ENCODE measurements at places on chromosomes 11 and 22.

DNA sequence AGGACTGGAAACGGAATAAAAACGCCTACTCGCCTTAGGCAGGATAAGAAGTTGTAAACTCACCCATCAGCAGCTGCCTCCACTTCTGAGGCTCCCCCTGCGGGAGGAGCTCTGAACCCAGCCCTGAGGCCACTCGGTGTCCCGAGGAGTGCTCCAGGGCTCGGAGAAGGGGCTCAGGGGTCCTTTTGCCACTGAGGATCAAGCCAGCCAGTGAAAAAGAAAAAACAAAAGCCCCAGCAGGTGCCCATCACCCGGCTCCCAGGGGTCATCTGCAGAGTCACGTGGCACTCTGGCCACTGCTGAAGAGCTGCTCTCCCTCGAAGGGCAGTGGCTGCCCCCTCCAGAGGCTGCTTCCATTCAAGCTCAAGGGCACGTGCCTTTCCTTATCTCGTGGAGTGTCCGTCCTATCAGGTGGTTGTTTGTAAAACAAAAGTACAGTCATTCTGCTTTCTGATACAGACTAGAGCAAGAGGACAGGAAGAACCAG lies 29.0 kb downstream of the NUP50 start:
- H3K27ac ChIP-seq = no peak overlapping the region
- H3K27me3 ChIP-seq = no peaks in the 10 kb centered on the region
- DNase-seq = no peak
- H3K4me3 ChIP-seq = no peak overlapping the region

GRCh38 chr11:44494785-44495184 lies 70.7 kb upstream of the CD82 start:
- no peak overlapping the region for H3K4me3 ChIP-seq
- no peak for DNase-seq
- H3K36me3 ChIP-seq = no peaks in the 10 kb centered on the region
- H3K27me3 ChIP-seq = no peaks in the 10 kb centered on the region
- no peak overlapping the region for H3K27ac ChIP-seq
- no peaks in the 10 kb centered on the region for H3K4me1 ChIP-seq

DNA sequence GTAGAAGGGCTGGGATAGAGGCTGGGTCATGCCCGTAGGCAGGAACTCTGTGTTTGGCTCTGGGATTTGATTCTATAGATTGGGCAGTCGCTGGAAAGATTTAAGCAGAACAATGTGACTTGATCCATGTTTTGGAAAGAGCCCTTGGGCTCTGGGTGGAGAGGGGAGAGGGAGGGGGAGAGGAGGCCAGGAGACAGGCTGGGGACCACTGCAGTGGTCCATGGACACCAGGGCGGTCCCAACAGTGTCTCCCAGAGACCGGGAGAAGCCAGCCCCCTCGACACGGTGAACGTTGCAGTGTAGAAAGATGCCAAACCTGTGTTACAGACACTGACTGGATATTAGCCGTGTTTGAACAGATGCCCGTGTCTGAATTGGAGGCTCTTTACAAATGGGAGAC lies 19.5 kb downstream of the PVALB start:
- no peak overlapping the region for H3K4me3 ChIP-seq
- DNase-seq = no peak
- no peaks in the 10 kb centered on the region for H3K27me3 ChIP-seq
- H3K4me1 ChIP-seq = peaks cover 24% of the 10 kb centered on the region

DNA sequence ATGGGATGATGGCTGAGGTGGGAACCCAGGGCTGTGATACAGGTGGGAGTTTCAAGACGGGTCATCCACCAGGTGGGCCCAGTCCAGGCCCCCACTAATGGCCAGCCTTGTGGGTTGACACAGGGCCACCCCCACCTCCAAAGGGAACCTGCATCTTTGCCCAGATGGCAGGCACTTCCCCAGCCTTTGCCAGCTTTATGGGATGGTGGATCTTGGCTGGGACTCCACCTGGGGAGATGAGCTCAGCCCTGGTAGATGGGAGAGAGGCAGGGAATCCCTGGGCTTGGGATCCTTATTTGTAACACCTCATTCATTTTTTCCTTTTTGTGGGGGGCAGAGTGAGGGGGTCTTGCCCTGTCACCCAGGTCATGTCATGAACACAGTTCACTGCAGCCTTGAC lies 33.4 kb downstream of the CD82 start:
- H3K4me3 ChIP-seq = no peak overlapping the region
- peaks cover 83% of the 10 kb centered on the region for H3K4me1 ChIP-seq
- no peak overlapping the region for H3K27ac ChIP-seq
- no peaks in the 10 kb centered on the region for H3K27me3 ChIP-seq
- no peak for DNase-seq

GRCh38 chr11:116680349-116681125 lies 92.2 kb downstream of the BUD13 start:
- H3K4me3 ChIP-seq = no peak overlapping the region
- no peak overlapping the region for H3K27ac ChIP-seq
- H3K4me1 ChIP-seq = no peaks in the 10 kb centered on the region
- H3K27me3 ChIP-seq = no peaks in the 10 kb centered on the region
- no peaks in the 10 kb centered on the region for H3K36me3 ChIP-seq

DNA sequence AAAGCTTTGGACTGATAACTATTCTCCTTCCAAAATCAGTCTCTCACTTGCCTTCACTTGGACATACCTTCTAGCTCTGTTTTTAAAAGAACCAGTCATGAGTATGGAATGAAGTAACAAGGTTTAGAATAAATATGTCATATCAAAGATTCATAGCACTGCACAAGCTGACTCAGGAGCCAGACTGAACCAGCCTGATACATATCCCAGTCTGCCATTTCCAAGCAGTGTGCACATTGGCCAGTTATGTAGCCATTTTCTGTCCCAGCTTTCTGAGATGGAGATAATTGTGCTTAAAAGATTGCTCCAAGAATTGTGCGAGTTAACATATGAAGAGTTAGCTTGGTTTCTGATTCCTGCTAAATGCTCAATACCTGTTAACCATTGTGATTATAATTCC lies 311.3 kb downstream of the C11orf87 start:
- no peaks in the 10 kb centered on the region for H3K4me1 ChIP-seq
- no peak for DNase-seq
- no peak overlapping the region for H3K27ac ChIP-seq
- no peaks in the 10 kb centered on the region for H3K36me3 ChIP-seq

- DNase-seq = no peak
- H3K27me3 ChIP-seq = no peaks in the 10 kb centered on the region
These were observed 544.9 kb downstream of the TBC1D22A start for GRCh38 chr22:47307326-47307725.

- no peak overlapping the region for H3K27ac ChIP-seq
- H3K27me3 ChIP-seq = no peaks in the 10 kb centered on the region
- DNase-seq = no peak
These were observed 6.8 kb downstream of the GRAP2 start for GRCh38 chr22:39907605-39908097.

- peaks cover 78% of the 10 kb centered on the region for H3K36me3 ChIP-seq
- DNase-seq = no peak
- H3K27ac ChIP-seq = no peak overlapping the region
- H3K4me3 ChIP-seq = no peak overlapping the region
These were observed 15.7 kb upstream of the ARFGAP3 start for GRCh38 chr22:42872821-42873220.

GRCh38 chr11:96273507-96273906 lies 69.5 kb downstream of the MAML2 start:
- H3K27me3 ChIP-seq = no peaks in the 10 kb centered on the region
- H3K4me3 ChIP-seq = no peak overlapping the region
- H3K36me3 ChIP-seq = peaks cover 2% of the 10 kb centered on the region
- DNase-seq = no peak
- no peaks in the 10 kb centered on the region for H3K4me1 ChIP-seq

DNA sequence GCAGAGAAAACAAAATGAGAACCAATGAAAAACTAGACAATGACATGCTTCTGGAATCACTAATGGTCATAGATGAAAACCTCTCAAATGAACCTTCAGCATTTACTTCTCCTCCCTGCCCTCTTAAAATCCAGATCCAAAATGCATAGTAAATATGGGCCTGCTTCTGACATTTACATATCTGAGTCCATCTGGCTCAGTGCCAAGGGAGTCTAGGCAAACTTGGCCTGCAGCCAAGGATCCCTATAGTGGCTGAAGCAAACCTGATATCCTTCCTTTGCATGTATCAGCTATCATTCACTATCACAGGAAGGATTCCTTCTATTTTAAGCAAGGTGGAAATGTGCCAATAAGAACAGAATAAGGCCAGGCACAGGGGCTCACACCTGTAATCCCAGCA lies 104.8 kb downstream of the C11orf58 start:
- H3K27me3 ChIP-seq = no peaks in the 10 kb centered on the region
- no peak for DNase-seq
- no peak overlapping the region for H3K4me3 ChIP-seq
- H3K36me3 ChIP-seq = peaks cover 3% of the 10 kb centered on the region
